DMS153 (cell line): ENCODE measurements at places on chromosomes 3 and 15.
A peak's percentile ranks its signal among the peaks of the same experiment; 100 is the strongest.

DNA sequence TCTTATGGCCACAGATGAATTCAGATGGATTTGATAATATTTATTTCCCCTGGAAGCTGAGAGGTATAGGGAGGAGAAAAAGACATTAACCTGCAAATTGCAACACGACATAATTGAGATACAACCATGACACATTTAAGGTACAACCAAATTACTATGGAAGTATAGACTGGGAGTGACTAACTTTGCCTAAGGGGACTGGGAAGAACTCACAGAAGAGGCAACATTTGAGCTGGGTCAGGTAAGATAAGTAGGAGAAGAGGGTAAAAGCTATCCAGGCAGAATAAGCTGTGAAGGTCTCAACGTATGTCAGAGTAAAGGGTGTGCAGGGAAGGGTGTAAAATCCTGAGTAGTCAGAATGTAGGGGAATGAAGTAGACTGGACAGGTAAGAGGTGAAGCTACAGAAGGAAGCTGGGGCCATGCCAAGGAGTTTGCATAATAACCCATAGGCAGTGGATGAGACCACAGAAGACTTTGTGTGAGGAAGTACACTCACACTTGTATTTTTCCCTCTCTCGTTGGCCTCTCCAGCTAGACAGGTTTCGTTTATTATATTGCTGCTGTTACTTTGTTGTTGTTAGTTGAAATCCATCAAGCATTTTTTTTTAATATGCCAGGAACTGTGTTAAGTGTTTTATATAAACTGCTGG, 28.0 kb upstream of the PTX3 start:
- no peak for DNase-seq

- DNase-seq = no peak
Observed at GRCh38 chr3:28122227-28122626, 119.2 kb upstream of the CMC1 start.

DNA sequence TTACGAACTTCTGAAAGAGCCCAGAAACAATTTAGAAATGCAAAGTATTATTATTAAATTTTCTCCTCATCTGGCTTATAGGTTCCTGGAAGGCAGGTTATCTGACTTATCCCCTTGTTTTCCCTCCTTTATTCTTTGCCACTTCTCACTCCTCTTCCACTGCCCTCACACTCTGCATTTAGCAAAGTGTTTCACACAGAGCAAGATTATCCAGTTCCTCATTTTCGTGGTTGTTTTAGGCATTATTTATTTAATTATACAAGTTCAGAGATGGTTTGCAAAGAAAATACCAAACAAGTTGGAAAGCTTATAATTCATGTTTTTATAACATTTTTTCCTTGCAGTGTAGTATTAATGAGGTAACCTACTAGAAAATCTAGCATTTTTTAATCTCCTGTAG, 544.9 kb downstream of the NSUN3 start:
- DNase-seq = no peak

DNA sequence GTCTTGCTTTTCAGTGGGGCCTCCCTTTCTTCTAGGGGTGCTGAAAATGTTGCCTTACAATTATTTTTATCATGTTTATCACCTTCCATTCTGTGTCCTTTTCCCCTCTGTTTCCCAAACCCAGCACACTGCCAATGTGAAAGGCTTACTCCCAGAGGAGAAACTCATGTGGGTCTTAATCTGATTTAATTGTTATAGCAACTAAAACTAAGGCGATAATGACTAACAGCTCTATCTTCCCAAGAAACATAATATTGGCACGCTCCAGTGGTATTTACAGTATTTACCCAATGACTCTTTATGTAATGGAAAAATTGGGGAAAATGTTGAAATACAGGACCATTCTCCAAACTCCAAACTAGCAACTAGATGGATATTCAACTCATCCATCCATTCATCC, 58.4 kb downstream of the MESD start:
- no peak for DNase-seq

GRCh38 chr3:194494951-194495374, 8.2 kb upstream of the ATP13A3 start:
- no peak for DNase-seq

- no peak for DNase-seq
Observed at GRCh38 chr15:51938286-51938685, 33.3 kb downstream of the LEO1 start.

DNA sequence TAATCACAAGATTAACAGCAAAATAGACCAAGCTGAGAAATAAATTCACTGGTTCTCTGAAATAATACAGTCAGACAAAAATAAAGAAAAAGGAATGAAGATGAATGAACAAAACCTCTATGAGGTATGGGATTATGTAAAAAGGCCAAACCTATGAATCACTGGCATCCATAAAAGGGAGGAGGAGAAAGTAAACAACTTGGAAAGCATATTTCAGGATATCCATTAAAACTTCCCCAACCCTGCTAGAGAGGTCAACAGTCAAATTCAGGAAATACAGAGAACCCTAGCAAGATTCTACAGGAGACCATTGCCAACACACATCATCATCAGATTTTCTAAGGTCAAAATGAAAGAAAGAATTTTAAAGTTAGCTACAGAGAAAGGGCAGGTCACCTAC, 649.7 kb upstream of the CBLB start:
- DNase-seq = no peak

DNA sequence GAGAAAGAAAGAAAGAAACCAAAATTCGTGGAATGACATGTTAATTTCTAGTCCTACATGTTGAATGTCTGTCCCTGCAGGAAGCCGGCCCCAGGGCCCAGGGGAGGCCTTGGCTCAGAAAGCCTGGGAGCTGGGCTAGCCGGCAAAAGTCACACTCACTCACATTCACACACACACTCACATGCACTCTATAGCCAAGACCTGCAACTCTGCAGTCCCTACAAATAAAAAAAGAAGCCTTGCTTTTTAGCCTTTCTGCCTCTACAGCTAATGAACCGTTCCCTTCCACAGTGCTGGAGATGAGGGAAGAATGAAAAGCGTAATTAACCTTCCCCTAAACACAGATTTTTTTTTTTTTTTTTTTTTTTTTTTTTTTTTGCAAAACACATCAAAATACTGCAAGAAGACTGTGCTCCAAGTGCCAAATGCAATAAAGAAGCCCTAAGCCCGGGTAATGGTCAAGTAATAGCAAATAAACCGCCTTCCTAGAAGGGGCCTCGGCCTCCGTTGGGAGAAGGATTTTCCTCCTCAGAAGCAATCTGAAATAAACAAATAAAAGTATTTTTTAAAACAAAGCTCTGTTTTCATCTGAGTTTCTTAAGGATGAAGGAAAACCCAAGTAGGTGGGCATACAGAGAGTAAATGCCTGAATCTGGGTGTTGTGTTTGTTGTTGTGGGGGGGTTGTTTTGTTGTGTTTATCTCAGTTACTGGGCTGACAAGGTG, 4.3 kb downstream of the MECOM start:
- DNase-seq = no peak

DNA sequence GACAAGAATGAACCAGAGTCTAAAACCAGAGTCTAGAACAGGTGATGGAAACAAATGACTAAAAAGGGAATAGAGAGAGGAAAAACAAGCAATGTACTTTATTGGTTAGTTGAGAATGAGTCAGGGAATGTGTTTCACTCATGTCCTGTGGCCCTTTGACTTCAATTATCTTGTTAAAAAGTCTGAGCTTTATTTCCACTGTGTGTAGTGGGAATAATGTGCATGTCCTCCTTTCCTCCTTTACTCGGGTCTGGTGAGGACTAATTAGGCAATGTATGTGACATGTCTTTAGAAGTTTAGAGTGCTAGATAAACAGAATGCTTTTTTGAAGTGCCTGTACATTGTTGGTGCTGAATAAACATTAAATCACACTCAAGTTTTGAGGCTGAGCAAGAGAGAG, 21.3 kb downstream of the LSAMP start:
- peak; percentile 70 for DNase-seq

DNA sequence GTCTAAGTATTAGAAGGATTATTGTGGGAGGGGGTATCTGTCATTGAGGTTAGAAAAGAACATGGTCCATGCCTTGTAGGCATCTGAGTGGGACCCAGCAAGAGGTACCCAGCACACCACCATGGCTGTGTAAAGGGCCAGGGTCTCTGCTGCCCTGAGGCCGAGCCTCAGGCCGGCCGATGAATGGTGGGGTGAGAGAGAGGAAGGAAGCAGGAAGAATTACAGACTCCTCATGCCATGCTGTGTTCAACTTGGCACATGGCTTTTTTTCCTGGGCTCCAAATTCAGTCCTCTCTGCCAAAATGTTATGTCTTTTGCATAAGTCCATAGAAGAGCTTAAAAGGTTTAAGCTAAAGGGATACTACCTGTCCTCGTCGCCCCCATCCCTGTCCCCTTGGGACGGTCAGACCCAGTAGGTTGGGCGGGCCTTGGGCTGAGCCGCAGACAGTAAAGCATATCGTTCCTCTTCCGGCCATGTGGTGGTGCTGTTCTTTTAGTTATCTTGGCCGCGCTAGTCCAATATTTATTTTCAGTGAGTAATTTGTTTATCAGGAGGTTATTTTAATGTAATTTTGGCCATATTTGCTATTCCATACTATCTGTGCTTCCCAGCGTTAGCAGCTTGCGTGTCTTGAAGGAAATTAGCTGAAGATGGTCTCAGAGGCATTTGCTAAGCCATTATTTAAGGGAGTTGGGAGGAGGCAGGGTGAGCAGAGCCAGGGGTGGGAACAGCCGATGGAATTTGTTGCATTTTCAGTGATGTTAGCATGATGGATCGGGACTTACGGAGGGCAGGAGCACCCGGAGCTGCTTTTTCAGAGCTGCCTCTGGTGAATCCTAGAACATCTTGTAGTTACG, 152.4 kb downstream of the AGBL1 start:
- no peak for DNase-seq

GRCh38 chr15:42239528-42240182, 31.6 kb upstream of the VPS39 start:
- DNase-seq = no peak

DNA sequence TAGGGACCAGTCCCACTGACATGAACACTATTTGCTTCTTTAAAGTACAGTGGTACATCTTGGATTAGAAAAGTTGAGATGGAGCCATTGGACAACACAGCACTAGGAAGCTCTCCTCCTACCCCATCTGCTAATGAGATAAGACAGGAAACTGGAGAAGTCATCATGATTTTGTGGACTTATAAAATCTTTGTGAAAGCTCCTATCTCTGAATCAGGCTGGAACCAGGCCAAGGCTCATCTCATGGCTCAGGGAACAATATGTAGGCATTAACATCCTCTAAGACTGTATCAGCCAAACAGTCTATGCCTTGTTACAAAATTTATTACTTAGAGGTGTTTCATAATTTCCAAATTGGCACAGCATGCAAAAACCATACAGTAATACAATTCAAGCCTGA, 84.1 kb downstream of the BOC start:
- no peak for DNase-seq

DNA sequence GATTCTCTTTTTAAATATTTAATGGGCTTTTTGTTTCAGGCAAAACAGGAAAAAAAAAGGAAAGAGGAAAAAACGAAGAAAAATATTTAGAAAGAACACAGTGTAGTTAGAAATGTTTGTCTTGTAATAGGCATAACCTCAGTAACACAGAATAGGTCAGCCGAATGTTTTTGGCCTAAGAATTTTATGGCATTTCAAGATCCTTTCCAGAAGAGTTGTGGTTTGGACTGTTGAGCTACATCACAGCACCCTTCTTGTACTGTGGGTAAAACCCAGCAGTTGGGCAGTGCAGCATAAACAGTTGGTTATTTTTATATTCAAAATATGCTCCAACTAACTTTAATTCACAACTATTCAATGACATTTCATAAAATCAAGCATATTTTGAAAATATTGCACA, 474.4 kb upstream of the AGTR1 start:
- no peak for DNase-seq

DNA sequence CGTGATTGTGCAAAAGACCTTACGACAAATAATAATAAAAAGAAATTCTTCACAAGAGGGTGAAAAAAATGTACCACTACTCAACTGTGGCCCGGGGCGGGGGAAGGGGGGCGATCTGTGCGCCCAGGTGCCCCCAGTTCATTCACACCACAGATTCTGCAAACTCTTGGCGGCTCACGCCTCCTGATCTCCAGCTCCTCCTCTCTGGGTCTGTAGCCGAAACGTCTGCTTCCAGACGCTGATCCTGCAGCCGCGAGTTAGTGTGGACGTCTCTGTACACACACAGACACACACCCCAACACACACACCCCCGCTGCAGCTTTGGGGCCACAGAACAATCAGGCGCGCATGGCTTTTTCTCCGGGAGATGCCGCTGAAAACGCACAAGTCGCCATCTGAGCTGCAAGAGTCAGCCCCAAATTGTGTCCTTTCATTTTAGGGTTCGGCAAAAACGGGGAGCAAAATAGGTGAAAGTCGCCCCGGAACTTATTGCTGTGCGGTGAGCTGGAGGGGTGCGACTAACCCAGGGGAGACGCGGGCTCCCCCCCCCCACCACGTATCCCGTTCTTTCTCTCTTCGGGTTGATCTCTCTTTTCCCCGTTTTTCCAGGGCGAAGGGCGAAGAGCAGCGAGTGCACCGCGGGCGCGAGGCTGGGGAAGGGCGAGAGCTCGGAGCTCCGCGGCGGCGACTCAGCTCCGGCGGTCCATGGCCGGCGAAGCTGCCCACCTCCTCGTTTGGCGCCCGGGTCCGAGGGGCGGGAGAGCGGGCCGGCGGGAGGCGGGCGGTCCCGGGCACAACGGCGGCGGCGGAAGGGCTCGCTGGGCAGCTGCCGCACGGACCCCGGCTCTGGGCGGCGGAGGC, 505 bp upstream of the WNT5A start:
- no peak for DNase-seq

DNA sequence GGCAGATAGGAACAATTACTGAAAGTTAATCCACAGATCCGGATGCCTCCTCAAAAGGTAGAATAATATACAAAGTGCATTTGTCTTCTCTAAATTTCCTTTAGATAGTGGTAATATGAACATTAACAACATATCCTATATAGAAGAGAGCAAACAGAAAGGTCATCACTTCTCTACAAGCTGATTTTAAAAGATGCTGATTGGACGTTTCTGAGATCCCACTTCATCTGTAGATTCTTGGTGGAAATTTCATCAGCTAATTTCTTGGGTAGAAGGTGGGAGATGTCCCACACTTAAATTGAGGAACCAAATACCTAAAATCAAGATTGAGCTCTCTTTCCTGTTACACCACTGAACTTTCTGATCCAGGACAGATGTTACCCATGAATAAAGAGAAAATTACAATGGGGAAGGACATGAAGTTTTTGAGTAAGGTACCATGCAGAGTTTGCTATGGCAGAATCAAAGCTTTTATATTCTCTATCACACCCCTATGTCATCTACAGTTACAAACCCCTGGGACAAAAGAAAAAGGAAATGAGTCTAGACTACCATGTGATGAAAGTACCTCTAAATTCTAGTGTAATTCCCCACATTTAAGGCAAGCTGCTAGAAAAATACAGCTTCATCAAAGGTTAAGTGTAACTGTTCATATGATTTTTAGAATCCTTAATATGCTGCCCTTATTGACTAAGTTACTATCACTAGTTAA, 189.2 kb upstream of the SETMAR start:
- no peak for DNase-seq

GRCh38 chr15:88125576-88125975, 131.0 kb downstream of the NTRK3 start:
- no peak for DNase-seq
